ENCODE measurements at places on chromosomes 13 and 19.

DNA sequence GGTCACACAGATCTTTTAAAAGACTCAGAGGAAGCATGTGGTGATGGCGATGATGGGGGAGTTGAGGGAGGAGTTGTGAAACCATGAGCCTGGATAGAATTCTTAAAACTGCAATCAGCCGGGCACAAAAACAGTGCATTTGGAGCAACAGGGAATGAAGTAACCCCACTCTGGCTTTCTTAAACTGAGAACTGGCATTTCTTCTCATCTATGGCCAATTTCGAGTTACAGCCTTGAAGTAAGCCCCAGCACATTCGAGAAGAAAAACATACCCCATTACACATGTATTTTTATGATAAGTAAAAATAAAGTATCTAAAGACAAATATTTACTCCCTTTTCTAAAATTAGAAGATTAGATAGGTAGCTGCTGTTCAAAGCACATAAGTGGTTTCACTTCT is 70.1 kb downstream of the DCLK1 start:
- DNase-seq = no peak

- no peak for DNase-seq
These were observed 276.6 kb downstream of the KCTD12 start for GRCh38 chr13:76609643-76610042.

DNA sequence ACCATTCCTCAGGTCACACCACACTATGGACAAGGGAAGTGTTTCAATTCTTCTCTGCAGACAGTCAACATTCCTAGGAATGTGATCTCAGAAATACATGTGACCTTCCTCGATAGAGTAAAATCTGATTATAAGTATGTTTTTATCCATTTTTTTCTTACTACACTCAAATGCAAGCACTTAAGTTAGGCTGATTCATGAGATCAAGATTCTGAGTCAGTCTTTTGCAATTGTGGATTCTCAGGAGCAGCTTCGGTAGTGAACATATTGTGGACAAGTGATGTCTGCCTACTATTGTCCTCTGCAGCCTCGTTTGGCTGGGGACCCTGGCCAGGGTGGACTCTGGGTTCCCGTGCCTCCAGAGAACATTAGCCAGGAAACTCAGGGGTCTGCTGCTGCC is 3.2 kb downstream of the SERPINE3 start:
- no peak for DNase-seq

GRCh38 chr13:34308725-34309124 is 490.8 kb downstream of the RFC3 start:
- no peak for DNase-seq
